ENCODE measurements at places on chromosomes 1 and 21.

DNA sequence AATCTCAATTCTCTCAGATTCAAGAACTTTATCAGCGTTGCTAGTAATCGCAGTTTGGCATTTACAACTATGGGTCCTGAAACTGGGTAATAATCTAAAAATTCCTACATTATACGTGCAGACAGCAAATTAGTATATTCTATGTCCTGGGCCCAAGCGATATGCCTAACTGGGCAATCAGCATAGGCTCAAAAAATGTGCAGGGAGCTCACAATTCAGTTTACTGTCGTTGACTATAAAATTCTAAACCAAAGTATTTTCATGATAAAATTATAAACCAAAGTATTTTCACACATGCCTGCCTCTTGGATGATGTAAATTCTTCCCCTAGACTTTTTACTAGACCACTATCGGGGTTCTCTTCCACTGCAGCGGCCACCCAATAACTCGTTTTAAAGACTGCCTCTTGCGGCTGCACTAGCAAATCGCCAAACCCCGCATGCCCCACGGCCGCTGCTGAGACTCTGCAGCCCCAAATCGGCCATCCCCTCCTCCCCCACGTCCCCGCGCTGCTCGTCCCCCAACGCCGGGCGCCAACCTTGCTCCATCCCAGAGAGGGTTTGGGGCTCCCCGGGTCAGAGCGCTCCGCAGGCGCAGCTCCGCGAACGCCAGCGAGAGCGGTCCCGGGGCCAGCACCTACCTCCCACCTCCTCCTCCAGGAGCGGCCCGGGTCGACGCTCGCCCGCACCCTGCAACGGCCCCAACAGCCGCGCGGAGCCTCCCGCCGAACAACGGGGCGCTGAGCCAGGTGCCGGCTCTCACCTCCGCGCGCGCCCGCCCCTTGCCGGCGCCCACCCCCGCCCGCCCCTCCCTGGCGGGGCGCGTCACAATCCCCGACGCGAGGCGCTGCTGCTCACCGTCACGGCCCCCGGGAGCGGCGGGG lies 506 bp downstream of the SSX2IP start:
- DNase-seq, result no peak

- no peak for DNase-seq
Measured at GRCh38 chr1:205122489-205122882, 708 bp upstream of the RBBP5 start.

- DNase-seq, result no peak
Measured at GRCh38 chr21:29360799-29361765, 62.4 kb downstream of the BACH1 start.

DNA sequence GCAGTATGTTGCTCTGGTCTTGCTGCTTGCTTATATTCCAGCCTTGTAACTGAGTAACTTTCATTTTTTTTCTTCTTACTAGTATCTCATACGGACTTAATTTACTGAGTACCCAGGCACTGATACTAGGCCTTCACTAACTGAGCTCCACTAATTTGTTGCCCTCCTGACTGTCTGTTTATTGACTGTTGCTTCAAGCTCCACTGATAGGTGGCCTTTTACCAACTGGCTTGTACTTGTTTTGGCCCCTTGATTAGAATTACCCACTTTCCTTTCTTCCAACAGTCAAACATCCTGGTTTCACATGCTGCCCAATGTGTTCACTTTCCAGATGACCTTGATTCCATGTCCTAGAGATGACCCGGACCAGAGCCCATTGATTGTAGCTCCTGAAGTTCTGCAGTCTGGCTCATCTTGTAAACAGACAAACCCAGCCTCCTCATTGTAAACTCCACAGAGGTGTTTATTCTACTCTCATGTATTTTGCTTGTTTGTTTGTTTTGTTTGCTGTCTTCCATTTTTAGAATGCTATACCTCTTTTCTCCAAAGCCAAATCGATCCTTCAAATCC lies 27.7 kb downstream of the RGS1 start:
- DNase-seq, result no peak

GRCh38 chr1:25875154-25875855 lies at the start of gene PAQR7:
TSS of gene PAQR7 (minus strand) at chr1:25875708. CDS start at chr1:25863839, 11,869 bp downstream.
- DNase-seq, result peak; percentile 67

- DNase-seq, result no peak
Measured at GRCh38 chr1:43298055-43298454, 2.7 kb upstream of the TIE1 start.

GRCh38 chr1:111535256-111536191 lies 32.1 kb upstream of the ADORA3 start:
- no peak for DNase-seq

- peak; percentile 81 for DNase-seq
Measured at GRCh38 chr1:6601049-6601922, 1.4 kb downstream of the KLHL21 start.

DNA sequence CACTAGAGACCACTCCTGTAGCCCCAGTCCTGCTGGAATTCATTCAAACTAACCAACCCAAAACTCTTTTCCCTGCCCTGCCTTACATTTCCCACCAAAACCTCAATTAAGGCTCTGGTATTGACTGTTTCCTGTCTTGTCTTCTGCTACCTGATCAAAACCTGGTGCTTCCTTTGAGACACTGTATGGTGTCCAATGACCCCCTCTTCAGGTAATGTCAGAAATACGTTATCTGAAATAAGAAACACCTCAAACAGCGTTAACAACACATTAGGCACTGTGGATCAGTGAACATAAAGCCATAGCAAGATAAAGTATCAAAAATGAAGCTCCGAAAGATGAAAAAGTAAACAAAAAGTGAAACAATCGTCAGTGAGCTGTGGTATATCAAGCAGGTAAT lies 343.2 kb upstream of the ZP4 start:
- DNase-seq, result no peak

DNA sequence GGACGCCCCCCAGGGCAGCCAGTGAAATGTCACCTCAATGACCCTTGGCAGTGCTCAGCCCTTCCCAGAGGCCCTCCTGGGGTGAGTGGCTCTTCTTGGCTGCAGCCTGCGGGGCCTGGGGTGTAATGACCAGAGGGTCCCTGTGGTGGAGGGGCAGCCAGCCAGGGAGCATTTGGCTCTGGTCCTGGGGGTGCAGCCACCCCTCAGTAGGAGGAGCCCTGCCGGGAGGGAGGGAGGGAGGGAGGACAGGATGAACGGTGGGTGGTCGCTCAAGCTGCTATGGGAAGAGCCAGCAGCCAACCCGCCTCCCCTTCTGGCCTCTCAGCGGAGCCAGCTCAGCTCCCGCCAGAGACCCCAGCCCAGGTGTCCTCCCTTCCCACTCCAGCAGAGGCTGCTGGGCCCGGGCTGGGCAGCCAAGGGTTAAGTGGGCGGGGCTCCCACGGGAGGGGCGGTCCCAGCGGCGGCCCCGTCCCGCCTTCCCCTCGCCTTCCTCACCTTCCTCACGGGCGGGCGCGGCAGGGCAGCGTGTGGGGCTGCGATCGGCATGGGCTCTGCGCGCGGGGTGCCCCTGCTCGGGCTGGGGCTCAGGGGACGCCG lies 9.0 kb upstream of the PLCH2 start:
- DNase-seq, result peak; percentile 43

DNA sequence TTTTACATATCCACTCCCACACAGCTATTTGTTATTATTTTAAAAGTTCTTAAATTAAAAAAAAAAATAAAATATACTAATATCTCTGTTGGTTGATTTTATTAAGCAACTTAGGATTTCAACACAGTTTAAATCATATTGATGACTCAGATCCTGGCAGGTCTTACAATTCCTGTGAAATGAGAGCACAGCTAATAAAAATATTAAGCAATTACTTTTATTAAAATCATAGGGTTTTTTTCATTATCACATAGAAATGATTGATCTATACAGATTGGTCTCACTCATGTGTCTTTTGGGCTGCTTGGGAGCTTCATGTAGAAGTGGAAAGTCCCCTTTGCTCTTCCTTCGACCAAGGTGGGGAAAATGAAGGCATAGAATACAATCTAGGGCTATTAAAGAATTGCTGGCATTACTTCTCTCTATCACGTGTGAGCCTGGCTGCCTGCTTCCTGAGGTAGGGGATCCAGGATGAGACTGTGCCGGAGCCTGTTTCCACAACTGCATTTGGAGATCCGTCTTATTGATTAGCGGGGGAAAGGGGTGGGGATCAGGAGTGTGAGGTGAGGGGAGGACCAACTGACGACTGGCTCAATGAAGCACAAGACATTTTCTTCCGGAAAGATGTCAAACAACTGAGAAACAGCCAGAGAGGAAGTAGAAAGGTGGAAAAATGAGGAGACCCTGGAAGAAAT lies 858.0 kb downstream of the USP25 start:
- DNase-seq, result no peak

DNA sequence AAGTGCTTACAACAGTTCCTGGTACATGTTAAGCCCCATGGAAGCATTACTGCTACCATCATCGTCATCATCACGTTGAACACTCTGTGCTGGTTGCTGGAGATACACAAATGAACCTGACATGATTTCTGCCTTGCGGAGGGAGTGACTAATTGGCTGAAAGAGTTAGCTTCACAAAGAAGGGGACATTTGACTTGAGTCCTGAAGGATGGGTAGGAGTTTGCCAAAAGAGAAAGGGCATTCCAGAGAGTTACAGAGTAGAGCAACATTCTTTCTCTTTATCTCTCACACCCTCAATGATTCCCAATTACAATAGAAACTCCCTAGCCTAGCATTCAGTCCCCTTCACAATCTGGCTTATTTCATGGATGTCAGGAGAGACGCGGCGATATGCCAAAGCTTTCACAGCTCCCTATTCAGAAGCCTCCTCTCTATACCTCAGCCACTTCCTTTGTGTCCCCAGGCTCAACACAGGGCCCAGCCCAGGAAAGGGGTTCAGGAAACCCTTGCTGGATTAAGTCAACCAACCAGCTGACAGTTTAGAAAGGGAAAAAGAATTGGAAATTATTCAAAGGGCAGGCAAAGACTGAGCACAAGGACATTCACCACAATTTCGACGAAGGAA lies 38.0 kb downstream of the SLC1A7 start:
- no peak for DNase-seq

GRCh38 chr21:31659536-31660258 lies at the start of gene SOD1:
TSS of gene SOD1 (plus strand) at chr21:31659693. CDS start at chr21:31659770, 77 bp downstream.
- DNase-seq, result peak; percentile 97

GRCh38 chr1:24764439-24764838 lies 19.2 kb downstream of the CLIC4 start:
- DNase-seq, result no peak

- DNase-seq, result no peak
Measured at GRCh38 chr21:42350318-42350910, 380 bp downstream of the TFF2 start.

DNA sequence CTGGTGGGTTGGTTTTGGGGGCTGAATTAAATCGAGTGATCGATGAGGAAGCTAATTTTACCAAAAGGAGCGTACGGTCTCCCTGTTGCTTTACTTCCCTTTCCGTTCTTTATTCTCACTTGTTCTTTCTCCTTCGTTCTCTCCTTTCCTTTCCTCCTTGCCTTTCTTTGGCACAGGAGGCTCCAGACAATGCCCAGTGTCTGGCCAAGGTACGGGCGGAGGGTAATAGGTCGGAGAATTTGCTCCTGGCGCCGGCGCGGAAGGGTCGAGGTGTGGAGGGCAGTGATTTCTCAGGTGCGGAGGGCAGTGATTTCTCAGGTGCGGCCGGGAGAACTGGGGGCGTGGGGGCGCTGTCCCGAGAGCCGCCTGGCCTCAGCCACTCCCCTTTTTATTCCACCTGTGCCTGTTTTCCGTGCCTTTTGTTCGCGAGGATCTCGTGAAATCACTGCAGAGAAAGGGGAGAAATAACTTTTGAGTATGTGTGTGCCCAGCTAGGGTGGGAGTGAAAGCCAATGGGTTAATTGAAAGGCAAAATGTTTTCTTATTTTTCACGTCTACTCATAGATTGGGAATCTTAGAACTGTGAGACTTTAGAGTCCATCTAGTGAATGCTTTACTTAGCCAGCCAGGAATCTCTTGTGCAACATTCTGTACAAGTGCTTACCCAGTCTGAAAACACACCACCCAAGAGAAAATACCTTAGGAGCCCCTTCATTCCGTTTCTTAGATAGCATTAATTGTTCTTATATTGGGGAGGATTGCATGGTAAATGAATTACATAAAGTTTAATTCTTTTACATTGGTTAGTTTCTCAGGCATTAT lies 1.3 kb downstream of the FNBP1L start:
- no peak for DNase-seq

DNA sequence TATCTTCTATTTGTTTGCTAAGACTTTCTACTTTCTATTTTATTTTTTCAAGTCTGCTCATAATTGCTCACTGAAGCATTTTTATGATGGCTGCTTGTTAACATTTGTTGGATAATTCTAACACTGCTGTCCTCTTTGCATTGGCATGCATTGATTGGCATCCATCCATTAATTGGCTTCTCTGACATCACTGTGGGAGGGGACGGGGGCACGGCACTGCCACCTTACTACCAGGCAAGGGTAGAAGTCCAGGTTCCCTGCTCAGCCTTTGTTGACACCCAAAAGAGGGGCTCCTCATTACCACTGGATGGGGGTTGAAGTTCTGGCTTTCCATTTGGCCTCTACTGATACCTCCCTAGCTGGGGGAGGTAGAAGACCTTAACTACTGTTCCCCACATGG lies 11.5 kb upstream of the ABCG1 start:
- no peak for DNase-seq

DNA sequence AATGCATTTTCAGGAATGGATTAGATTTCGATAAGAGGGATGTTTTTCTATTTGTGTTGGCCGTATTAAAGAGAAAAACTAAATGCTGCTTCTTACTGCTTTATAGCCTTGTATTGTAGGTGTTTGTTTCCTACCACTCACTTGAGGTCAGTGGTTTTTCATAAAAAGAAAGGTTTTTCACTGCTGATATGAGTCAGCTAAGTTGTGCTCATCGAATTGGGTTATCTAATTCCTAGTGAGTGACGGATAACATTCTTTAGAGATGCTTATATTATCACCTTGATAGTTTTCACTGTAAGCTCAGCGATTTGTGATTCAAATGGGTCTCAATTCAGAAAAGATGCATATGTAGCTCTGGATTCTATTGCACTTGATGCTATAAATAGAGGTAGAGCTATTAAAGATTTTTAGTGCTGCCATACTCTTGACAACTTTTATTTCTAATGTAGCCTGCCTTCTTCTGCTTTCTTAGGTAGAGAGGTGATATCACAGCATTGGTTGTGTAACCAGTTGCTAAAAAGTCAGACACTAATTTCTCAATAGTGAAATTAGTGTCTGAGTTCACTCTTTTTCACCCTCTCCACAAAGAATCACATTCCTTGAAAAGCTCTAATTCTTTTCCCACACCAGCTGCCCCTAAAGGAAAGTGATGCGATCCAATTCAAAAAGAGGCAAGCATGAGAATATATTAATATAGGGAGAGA lies 180.0 kb downstream of the RASAL2 start:
- DNase-seq, result no peak

All from stimulated activated CD4-positive, alpha-beta T cell treated with anti-CD3 and anti-CD28 coated beads, Interleukin-4, amount 100 ng/mL, for 1 hour (primary cell).